ENCODE measurements at places on chromosomes 13 and 19.

DNA sequence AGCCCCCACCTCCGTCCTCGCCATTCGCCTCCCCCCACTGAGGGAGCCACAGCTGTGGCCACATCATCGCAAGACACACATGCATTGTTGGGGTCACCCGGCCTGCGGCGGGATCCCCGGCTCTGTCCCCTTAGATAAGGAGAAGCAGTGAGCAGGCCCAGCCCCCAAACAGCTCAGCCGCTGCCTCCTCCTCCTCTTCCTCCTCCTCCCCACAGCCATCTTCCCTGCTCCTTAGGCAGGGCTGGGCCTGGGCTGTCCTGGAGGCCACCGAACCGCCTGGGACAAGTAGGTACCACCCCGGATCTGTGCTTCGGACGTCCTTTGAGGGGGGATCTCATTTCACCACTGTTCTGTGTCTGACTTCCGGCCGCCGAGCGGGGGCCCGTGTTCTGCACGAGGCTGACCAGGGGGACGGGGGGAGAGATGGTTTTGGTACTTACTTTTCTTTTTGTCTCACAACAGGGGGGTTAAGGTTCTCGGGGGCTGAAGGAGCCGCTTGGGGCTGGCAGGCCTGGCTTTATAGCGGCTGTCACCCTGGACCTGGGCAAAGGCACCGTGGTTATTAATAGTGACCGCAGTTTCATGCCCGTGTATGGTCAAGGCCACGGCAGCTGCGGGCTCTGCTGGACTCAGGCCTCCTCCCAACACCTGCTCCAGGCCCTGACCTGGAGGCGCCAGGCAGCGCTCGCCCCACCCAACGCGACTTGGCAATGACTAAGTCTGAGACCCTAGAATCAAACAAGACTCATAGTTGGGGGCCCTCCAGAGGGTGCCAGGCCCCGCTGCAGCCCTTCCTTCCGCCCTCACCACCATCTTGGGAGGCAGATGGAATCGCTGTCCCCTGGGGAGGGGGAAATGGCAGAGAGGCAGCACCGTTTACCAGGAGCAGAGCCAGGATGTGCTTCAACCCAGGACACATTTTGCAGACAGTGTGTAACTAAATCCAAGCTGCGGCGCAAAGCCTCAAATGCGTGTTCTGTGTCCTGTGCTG, 18.3 kb downstream of the NMRK2 start:
- no peak for DNase-seq

DNA sequence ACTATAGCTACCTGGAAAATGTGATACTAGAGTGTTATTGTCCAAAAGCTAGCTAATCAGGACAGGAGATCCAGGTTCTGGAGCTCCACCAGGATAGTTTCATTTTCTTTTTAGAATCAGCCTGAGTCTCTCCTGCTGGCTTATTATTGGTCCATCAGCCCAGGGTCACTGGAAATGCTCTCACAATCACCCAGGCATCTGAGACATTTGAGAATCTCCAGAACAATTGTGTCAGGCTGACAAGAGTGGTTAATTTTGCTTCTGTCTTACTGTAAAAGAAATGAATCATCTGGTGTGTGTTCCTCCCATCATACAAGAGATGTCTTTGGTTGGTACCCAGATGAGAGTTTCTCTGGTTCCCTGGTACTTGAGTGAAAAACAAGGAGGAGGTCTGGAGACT, 43.6 kb upstream of the ZNF681 start:
- no peak for DNase-seq

GRCh38 chr13:73741111-73741510, 393.1 kb downstream of the KLF12 start:
- no peak for DNase-seq

DNA sequence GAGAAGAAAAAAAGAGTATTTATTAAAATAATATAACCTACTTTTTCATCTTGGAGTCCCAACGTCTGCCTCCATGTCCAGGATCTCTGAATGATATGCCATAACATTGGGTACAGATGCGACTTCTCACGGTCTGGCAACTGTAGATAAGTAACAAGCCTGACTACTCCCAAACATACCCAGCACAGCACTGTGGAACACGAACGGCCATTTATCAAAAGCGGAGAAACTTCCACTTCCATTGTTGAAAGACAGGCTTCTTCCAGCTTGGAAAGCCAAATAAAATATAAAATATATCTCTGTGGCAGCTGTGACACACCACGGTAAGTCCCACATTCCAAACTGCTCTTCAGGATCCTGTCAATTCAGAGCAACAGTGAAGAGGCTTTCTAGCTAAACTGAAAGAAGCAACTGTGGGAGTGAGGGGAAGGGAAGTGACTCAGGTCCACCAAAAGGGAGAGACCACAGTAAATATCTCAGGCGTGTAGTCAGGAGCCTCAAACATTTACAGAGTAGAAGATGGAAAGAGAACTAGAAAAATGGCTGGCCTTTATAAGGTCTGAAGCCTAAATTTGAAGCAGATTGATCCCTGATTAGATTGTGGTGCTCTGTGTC, 331.7 kb downstream of the LIG4 start:
- DNase-seq, result no peak

GRCh38 chr19:31318790-31319425, 30.3 kb downstream of the TSHZ3 start:
- DNase-seq, result no peak

- no peak for DNase-seq
Observed at GRCh38 chr13:30366088-30366487, 56.2 kb upstream of the UBE2L5 start.

GRCh38 chr19:17929056-17929455, 3.8 kb upstream of the CCDC124 start:
- DNase-seq, result no peak

GRCh38 chr13:99796175-99796819, 175.3 kb downstream of the ZIC5 start:
- DNase-seq, result no peak

DNA sequence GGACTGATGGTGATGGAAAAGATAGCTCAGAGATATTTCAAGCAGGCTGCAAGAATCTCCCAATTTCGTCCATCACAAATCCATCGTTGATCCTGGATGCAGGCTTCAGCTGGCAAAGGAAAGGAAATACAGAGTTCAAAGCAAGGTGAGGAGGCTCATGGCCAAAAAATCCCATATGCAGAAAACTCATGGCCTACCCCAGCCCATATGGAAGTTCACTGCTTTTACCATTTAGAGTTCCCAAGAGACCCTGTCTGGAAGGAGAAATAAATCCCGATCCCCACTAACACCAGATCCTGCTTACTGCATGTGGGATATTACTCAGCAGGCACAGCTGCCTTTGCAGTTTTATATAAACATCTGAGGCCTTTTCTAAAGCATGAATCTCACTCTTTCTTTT, 412.9 kb upstream of the SPRY2 start:
- DNase-seq, result no peak

DNA sequence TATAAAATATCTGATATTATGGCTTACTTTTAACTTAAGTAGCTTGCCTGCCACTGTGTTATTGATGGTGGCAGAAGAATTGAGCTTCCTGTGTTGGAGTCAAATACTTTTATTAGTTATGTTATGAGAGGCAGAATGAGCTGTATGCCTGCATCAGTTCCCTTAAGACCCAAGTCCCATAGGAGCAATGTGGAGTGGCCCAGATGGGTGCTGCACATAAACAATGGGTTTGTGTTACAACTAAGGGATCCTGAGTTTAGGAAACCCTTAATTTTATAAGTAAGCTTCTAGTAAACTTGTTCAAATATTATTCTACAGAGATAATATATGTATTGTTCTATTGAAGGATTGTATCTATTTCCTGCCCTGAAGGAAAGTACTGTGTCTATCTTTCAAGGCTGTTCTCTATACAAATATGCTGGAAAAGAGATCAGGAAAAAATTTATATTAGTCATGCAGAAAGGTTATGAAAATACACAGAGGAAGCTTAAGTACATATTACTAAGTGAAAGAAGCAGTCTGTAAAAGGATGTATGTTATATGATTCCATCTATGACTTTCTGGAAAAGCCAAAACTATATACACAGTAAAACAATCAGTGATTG, 2018.0 kb upstream of the PCDH20 start:
- no peak for DNase-seq

- no peak for DNase-seq
Observed at GRCh38 chr13:79805317-79805716, 324.4 kb downstream of the NDFIP2 start.

DNA sequence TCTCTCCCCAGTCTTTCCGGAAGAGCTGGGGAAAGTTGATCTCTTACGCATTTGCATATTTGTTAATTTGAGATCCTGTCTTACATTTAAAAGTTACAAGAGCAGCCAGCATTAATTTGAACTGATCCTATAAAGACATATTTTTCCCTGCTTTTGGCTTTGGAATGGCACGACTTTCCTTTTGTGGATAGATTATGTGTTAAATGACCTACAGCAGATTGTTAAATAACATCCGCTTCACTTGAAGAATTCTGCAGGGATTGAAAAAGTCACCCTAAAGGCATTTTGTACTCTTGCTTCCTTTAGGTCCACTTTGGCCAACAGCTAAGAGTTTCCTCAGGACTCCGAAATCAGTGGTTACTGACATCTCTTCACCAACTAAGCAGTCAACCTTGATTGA, 334.0 kb downstream of the TBC1D4 start:
- DNase-seq, result no peak

GRCh38 chr19:46451352-46451751, 20.0 kb downstream of the PNMA8A start:
- DNase-seq, result no peak

GRCh38 chr19:800360-801029, 3.2 kb downstream of the PTBP1 start:
- DNase-seq, result no peak

DNA sequence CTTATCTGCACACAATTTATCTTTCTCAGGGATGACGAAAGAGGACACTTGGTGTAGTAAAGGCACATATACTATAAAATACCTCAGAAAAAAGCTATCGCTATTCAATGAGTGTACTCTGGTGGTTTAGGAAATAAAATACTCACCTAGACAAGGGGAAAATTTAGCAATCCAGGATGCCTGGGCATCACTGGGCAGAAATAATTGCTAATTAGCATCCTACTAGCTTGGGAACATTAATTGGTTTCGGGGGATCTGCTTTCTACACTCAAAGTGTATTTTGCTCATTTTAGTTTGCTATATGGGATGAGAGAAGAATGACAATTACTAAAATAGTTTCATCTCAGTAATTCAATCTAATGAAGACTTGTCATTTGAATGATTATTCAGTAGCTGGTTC, 60.3 kb downstream of the OLFM4 start:
- DNase-seq, result no peak

- no peak for DNase-seq
Observed at GRCh38 chr19:35322014-35322413, 7.0 kb upstream of the CD22 start.

All from stimulated activated CD8-positive, alpha-beta memory T cell treated with anti-CD3 and anti-CD28 coated beads, Interleukin-7, amount 100 ng/mL, for 24 hours (primary cell).